Right ventricle myocardium superior (tissue), 1 donor: ENCODE measurements at places on chromosomes 6 and 20. TPM values are rescaled to one million over a fixed set of nuclear protein-coding genes. Genes with fewer than 3 reads are reported as not detected.

The SNX14 gene
- 27.6 TPM for total RNA-seq

The ABRACL gene
- total RNA-seq: 6.6 TPM

The TFAP2C gene
- total RNA-seq: 0.16 TPM

The C2 gene
- 7.6 TPM for total RNA-seq

The DSE gene
- total RNA-seq: 10.2 TPM

The TREML2 gene
- total RNA-seq: not detected

The PTP4A1 gene
- 33.7 TPM for total RNA-seq

The RSPH4A gene
- not detected for total RNA-seq

The POM121L2 gene
- total RNA-seq: not detected

The ABHD12 gene
- total RNA-seq: 21.1 TPM

The WFDC12 gene
- not detected for total RNA-seq

- DNase-seq: no peak
These were observed 66.4 kb downstream of the UTRN start for GRCh38 chr6:144351379-144352127.

GRCh38 chr20:3088031-3088430, 3.5 kb upstream of the AVP start:
- no peak for DNase-seq

GRCh38 chr6:144667532-144668503, 382.7 kb downstream of the UTRN start:
- DNase-seq: no peak

GRCh38 chr6:71044753-71045152, 87.9 kb upstream of the B3GAT2 start:
- DNase-seq: no peak

GRCh38 chr20:24838546-24839535, 110.2 kb upstream of the CST7 start:
- DNase-seq: no peak

- DNase-seq: no peak
These were observed 1.2 kb upstream of the SLC24A3 start for GRCh38 chr20:19211252-19211651.

DNA sequence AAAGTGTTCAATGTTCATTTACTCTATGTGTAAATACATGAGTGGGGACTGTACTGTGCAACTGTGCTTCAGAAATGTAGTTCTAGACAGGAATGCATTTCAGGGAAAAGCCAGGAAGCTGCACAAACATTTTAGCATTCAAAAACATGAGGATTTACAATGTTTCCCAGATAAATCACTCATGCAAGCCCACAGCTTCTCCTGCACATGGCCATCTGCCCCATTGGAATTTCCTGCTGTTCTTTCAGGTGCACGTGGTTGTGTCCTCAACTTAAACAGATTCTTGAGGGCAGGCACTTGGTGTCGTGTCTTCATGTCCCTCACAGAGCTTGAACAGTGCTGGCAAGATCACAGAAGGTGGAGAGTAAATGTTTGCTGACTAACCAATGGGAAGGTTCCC, 101.5 kb downstream of the UNC5CL start:
- no peak for DNase-seq

- no peak for DNase-seq
These were observed 166.5 kb downstream of the PLCB1 start for GRCh38 chr20:8298426-8299043.

- no peak for DNase-seq
These were observed 21.1 kb downstream of the MRPL14 start for GRCh38 chr6:44105993-44106740.

GRCh38 chr6:157069585-157069984, 253.7 kb downstream of the TMEM242 start:
- no peak for DNase-seq

DNA sequence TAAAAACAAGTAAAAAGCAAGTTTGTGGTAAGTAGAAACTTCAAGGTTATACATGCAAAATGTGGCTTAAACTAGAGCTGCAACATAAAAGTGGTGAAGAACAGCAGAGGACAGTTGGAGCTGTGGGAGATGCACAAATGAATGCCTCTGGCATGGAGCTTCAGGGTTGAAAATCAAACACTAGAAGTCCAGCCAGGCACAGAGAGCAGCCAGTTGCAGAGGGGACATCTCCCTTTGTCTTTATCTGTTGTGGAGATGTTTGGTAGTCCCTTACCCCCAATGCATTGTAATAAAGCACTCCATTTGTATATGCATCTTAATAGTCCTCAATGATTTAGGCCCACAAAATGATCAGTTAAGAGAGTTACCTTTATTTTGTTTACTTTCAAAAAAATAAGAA, 73.1 kb upstream of the C20orf144 start:
- no peak for DNase-seq

DNA sequence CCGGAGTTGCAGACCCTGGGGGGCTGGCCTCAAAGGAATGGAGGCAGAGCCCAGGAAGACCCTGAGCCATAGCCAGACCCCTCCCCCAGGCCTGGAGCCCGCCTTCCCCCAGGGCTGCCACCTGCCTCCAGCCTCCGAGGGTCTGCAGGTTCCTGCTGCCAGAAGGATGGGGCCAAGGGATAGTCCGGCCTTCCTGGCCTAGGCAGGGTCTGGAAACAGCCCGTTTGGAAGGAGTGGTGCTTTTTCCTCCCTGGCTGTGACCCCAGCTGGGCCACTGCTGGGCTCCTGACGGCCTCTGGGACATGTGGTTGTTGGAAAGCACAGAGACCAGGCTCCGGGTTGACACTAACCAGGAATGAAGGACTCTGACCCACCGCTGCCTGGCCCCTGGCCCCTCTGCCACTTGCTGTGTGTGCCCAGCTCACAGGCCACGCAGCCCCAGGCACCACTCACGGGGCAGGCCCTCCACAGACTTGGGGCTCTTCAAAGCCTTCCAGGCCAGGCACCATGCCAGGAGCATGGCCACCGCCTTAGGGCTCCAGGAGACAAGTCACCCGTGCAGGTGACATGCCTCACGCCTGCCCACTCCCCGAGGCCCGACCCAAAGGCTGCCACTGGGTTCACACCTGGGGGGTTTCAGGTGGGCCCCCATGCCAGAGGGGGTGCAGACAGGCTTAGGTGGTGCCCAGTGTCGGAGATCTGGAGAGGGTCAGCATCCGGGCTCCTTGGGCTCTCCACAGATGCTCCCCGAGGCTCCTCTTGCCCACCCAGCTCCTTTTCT, 3.9 kb upstream of the LAMA5 start:
- no peak for DNase-seq

DNA sequence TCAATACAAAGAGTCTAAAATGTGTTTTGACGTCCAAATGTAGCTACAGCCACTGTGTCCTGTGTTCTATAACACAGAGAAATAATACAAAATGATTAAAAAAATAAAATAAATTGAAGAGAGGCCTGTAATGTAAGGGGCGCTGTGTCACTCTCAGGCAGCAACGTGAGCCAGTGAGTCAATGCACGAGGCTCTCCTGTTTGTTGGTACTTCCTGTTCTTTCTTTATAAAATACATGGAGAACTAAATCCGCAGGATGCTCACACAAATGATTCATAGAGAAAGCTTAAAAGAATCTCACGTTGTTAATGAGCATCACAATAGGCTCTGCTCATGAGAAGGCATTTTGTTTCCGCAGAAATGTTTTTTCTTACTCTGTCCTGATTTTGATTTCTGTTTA, 635.0 kb upstream of the AGPAT4 start:
- DNase-seq: no peak

DNA sequence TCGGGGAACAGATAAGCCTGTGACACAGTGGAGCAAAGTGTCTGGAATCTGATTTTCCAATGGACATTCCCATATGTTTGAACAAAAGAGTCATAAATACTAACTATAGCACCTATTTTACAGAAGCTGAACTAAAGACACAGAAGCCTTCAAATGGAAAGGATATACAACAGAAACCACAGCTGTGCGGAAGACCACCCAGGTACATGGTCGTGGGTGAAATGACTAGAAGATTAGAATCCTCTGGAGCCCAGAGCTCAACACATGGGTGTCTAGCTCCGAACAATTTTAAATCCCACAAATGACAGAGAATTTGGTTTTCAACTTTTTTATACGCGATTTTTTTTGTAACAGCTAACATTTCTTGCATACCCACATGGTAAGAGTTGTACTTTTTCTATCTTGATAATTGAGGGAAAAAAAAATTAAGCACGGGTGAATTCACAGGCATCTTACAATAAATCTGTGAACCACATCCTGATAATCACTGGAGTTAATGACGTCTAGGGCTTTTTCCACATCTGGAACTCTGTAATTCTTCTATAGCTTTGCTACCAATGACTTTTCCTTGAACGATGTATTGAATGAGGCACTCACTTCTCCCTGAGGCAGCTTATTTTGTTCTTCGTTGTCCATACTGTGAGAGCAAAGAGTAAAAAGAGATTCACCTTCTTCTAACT, 271.1 kb upstream of the AGPAT4 start:
- no peak for DNase-seq

- no peak for DNase-seq
These were observed 913.0 kb downstream of the C6orf118 start for GRCh38 chr6:164396071-164397047.
